Endodermal cell (in vitro differentiated cells): ENCODE measurements at places on chromosomes 16 and 17. TPM values are rescaled to one million over a fixed set of nuclear protein-coding genes. Genes with fewer than 3 reads are reported as not detected.

Gene SOST
- total RNA-seq: not detected in 2 replicates

Gene APOH
- not detected in 2 replicates for total RNA-seq

Gene NPIPB6
- 1.8 to 4.5 TPM in 2 of 3 replicates, not detected in the other for total RNA-seq

- no peak overlapping the region for H3K27ac ChIP-seq
- no peaks in the 10 kb centered on the region for H3K4me1 ChIP-seq
- H3K27me3 ChIP-seq: no peaks in the 10 kb centered on the region
- H3K4me3 ChIP-seq: no peak overlapping the region
- H3K36me3 ChIP-seq: no peaks in the 10 kb centered on the region
Observed at GRCh38 chr17:77846531-77847085, 111.9 kb upstream of the TNRC6C start.

Gene CDT1
- total RNA-seq: 50.0 and 57.1 TPM in 2 replicates

DNA sequence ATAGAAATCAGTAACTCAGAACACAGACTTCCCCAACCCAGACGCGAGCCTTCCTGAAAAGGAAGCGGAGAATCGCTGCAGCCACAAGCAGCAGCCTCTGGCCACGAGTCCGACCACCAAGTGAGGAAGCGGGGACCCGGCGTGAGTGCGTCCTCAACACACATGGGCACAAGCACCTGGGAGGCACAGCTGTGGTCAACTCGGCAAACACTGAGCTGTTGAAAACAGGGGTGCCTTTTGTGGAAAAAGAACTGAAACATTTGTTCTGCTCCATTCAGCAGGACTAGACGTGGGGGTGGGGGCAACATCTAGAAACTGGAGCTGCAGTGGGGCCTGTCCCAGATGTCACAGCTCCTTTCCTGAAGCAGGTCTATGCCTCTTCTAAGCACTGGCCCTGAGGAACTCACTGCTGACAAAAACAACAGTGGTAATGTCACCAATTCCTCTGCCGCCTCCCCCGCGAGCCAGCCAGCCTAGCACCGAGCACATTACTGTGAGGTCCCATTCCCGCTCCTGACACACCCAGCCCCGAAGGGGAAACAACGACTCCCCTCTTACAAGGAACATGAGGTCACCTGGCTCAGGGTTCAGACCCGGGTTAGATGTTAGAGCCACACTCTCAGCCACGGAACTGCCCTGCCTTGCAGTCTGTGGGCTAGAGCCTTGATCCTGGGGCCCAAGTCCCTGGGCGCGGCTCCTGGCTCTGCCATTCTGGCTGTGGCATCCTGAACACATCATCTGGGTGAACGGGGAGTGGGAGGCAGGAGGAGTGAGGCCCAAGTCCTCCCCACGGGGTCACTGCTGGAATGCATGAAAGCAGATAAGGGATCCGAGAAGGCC, 29.0 kb downstream of the KDM8 start:
- no peak overlapping the region for H3K27ac ChIP-seq
- H3K36me3 ChIP-seq: no peaks in the 10 kb centered on the region
- H3K27me3 ChIP-seq: no peaks in the 10 kb centered on the region

Gene GFAP
- total RNA-seq: 0.52 TPM in 1 of 3 replicates, not detected in the others

Gene ICAM2
- 0.38 TPM in 1 of 3 replicates, not detected in the others for total RNA-seq

DNA sequence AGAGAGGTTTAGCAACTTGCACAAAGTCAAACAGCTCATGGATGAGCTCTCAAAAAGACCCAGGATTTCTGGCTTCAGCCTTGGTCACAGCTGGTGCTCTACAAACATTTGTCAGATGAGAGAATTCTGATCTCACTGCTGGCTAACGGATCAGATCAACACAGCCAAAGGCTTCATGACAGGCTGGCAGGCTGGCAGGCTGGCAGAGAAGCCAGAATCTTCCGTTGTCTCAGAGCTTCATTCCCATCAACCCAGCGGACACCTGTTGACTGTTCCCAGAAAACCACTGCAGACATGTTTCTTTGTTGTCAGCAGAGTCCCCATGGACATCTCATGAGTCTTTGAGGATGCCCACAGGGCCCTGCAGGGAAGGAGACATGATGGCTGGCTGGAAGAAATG, 303.8 kb upstream of the ASIC2 start:
- no peaks in the 10 kb centered on the region for H3K27me3 ChIP-seq
- no peaks in the 10 kb centered on the region for H3K36me3 ChIP-seq
- H3K4me1 ChIP-seq: no peaks in the 10 kb centered on the region
- H3K4me3 ChIP-seq: no peak overlapping the region

Gene ITGAL
- total RNA-seq: 0.61 TPM in 1 of 3 replicates, not detected in the others

Gene ADAD2
- total RNA-seq: 0.77 TPM in 1 of 2 replicates, not detected in the other

- H3K36me3 ChIP-seq: no peaks in the 10 kb centered on the region
- H3K27ac ChIP-seq: no peak overlapping the region
- DNase-seq: peak; percentile 54
- no peaks in the 10 kb centered on the region for H3K27me3 ChIP-seq
- H3K4me1 ChIP-seq: no peaks in the 10 kb centered on the region
Observed at GRCh38 chr17:30579610-30580315, 102.6 kb downstream of the GOSR1 start.

- peaks cover 41% of the 10 kb centered on the region for H3K36me3 ChIP-seq
- DNase-seq: no peak
- no peak overlapping the region for H3K4me3 ChIP-seq
- no peak overlapping the region for H3K27ac ChIP-seq
- H3K4me1 ChIP-seq: no peaks in the 10 kb centered on the region
Observed at GRCh38 chr17:7852262-7852670, 2.6 kb upstream of the TMEM88 start.
